ENCODE measurements at places on chromosomes 16 and 17.
A peak's percentile ranks its signal among the peaks of the same experiment; 100 is the strongest.

GRCh38 chr17:31068291-31068690 lies 26.5 kb upstream of the NF1 start:
- no peak for DNase-seq

DNA sequence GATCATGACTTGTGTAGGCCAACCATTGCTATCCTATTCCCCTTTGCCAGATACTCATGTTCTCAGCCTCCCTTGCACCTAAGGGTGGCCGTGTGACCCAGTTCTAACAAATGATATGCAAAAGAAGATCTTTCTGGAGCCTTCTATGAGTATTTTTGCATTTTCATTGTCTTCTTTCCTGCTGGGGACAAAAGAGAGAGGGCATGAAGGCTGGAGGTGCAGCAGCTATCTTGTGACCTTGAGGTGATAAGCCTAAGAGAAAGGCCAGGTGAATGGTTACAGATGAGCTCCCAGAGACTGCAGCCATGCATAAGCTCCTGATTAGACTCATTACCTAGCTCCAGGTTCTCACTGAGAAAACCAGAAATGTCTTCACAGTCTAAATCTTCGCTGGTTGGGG lies 38.8 kb upstream of the PRKCB start:
- DNase-seq, result no peak

- peak; percentile 71 for DNase-seq
Measured at GRCh38 chr17:64420143-64420670, 28.7 kb upstream of the MILR1 start.

- DNase-seq, result no peak
Measured at GRCh38 chr17:55605705-55606487, 94.6 kb upstream of the SMIM36 start.

DNA sequence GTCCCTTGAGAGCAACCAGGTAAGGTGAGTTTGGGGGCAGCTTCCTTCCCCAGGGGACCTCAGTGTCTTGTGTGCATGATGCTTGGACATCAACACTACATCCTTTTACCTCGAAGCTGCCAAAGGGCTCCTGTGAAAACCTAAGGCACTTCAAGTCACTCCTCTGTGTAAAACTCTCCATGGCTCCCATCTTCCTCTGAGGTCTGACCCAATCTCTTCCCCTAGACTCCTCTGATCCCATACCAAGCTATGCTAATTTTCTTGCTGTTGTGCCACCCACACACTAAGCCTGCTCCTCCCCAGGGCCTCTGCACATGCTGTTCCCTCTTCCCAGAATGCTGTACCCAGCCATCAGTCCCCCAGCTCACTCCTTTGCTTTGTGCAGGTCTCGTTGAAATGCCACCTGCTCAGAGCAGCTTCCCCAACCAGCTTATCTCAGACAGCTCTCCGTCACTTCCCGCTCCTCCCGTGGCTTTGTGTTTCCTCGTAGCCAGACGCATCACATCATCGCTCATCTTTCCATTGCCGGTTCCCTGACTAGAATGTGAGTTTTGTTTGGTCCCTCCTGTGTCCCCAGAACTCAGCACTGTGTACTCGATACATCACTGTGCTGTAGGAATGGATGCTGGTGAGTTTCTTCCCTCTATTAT lies 78.4 kb downstream of the CNGB1 start:
- DNase-seq, result no peak

DNA sequence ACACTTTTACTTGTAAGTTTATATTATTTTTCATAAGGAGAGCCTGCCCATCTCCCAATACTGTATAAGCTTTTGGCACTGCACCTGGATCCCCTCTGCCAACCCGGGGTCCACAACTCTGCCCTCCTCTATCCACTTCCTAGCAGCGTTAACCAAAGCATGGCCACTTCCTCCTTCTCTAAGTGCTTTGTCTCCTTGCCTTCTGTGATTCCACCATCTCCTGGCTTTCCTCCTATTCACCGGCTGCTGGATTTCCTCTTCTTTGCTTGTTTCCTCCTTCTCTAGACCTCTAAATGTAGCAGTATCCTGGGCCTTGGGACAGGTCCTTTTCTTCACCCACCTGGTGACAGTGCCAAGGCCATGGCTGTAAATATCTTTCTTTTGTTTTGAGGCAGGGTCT lies 20.0 kb upstream of the WFIKKN2 start:
- DNase-seq, result no peak

DNA sequence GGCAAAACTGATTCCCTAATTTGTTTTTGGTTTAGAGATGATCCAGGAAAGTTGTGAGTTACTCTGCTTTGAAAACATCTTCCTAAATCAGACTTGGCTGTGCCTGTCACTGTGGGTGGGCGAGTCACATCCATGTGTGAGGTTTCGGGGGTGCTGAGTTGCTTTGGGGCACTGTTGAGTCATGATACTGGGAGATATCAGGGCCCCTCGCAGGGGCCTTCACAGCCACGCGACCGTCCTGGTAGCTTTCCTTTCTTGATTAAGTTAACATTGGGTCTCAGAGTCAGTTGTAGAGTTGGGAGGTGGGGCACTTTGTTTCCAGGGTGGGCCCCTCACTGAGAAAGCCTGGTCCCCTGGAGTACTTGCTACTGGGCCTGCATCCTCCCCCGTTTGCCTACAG lies 58.3 kb upstream of the LGALS9 start:
- no peak for DNase-seq

GRCh38 chr17:32658470-32659418 lies 172.0 kb downstream of the CDK5R1 start:
- no peak for DNase-seq

GRCh38 chr16:53261276-53261675 lies 173.0 kb upstream of the RBL2 start:
- no peak for DNase-seq

DNA sequence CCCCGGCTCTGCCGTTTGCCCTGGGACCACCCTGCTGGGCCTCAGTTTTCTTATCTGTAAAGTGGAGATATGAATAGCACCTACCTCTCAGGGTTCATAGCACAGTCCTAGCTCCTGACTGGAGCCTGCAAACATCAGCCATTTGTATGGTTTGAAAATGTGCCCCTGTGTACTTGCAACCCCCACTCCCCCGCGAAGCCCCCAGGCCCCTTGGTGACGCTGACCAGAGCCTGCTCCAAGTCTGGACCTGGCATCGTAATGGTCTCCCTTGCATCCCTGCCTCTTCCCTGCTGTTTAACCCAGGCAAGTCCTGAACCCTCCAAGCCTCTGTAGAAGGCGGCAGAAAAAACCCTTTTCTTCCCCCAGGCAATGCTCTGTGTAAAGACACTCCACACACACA lies 128.0 kb downstream of the IRF8 start:
- no peak for DNase-seq

DNA sequence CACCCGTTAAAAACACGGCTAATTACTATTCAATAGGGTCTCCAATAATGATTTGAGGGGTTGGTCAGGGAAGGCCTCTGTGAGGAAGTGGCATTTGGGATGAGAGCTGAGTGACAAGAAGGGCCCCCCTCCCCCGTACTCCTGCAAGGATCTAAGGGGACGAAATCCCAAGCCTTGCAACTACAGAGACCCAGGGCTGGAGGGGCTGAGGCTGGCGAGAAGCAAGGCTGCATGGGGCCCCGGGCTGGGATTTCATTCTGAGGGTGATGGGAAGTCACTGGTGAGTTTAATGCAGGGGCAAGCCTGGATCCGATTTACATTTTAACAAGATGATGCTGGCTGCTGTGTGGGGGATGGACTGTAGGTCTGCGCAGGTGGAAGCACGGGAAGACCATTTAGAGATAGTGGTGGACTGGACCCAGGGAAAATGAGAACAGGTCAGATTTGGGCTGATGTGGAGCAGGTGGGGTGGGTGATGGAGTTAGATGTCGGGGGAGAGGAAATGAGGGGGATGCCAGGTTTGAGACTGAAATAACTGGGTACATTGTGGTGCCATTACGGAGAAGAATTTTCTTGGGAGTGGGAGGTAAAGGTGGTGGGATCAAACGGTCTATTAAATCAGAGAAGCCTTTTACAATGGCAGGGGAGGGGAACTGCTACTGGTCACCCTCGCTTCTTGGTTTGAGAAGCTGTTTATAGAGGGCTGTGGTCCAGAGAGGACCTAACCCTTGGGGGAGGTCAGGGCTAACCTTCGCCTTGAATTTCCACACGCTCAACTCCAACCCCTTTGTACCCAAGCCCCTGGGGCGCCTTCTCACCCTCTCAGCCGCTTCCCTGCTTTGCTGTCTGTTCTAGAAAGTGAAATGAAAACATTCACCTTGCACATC lies 932 bp upstream of the MYBBP1A start:
- no peak for DNase-seq

- no peak for DNase-seq
Measured at GRCh38 chr16:51674615-51675014, 523.5 kb upstream of the SALL1 start.

GRCh38 chr17:57941384-57942370 lies 13.5 kb downstream of the CUEDC1 start:
- DNase-seq, result no peak

DNA sequence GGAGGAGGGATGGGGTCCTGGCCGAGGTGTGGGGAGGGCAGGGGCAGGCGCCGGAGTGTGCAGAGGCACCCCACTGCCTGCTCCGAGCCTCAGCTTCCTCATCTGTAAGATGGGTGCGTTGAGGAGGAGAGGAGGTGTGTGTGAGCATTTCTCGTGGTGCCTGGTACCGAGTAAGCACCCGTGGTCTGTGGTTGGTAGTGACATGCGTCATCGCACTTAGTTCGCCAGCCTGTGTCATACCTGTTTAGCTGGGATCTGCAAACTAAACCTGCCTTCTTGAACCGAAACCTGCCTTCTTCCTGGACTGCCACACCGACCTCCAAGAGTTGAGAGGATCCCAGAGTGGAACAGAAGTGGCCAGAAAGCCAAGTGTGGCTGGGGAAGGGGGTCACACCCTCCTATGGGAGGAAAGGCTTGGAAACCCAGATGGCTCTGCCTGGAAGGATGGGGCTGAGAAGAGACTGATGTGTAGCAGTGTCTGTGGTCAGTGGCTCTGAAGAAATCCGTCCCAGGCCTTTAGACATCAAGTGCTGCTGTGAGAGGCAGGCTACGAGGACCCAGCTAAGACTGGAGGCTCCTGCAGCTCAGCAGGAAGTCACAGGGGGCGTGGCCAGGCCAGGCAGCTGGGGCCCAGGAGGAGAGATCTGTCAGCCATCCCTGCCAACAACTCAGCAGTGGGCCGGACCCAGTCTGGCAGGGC lies 162.6 kb upstream of the PLCG2 start:
- no peak for DNase-seq

GRCh38 chr16:11536104-11536866 lies 50.4 kb downstream of the LITAF start:
- no peak for DNase-seq

DNA sequence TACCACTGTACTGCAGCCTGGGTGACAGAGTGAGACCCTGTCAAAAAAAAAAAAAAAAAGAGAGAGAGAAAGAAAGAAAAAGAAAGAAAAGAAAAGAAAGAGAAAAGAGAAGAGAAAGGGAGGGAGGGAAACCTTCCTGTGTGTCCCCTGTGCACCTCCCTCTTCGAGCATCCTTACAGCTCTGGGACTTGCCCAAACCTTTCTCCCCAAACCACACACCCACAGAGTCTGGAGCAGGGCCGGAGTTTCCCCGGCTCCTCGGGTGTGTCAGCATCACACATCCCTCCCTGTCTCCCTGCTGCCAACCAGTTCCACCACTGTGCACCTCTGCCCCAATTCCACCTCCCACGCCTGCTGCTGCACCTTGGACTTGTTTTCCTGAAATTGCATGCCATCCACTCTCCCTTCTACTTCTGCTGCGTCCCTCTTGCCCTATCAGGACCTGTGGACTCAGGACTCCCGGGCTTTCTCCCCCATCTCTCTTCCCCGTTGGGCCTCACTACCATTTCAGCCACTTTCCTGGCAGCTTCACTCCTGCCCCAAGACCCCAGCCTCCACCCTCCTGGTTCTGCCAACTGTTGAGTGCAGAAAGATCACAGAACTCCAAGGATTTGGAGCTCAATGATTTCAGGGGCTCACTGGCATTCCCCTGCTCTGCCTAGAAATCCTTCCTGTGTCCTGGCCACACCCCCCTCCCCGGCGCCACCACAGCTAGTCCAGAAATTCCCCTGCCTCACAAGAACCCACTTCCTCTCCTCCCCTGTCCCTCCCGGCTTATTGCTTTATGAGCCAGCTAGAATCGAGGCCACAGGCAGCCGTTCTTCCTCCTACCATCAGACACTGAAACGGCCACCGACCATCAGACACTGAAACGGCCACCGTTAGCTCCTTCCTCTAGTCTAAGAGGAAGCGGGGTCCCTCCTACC lies 3.7 kb upstream of the CDK3 start:
- no peak for DNase-seq

DNA sequence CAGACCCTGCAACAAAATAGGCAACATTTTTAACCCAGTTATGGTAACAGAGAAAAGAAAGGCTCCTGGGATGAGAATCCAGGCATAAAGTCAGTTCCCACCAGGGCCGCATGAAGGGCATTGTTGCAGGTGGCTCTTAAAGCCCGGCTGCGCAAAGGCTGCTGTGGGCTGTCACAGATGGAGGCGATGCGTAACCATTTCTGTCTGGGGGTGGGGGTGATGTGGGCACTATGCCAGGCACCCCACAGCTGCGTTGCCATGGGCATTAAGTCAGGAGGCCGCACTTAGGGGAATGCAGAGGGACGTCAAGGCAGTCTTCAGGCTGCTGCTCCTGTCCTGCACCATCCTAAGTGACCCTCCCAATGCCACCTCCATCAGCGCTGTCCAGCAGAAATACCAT lies 228.4 kb downstream of the CPPED1 start:
- no peak for DNase-seq

GRCh38 chr17:8408371-8408770 lies 10.7 kb upstream of the RNF222 start:
- DNase-seq, result no peak

- DNase-seq, result no peak
Measured at GRCh38 chr17:41919165-41919817, 540 bp upstream of the ACLY start.

- DNase-seq, result no peak
Measured at GRCh38 chr17:71872843-71873485, 247.9 kb upstream of the SOX9 start.

DNA sequence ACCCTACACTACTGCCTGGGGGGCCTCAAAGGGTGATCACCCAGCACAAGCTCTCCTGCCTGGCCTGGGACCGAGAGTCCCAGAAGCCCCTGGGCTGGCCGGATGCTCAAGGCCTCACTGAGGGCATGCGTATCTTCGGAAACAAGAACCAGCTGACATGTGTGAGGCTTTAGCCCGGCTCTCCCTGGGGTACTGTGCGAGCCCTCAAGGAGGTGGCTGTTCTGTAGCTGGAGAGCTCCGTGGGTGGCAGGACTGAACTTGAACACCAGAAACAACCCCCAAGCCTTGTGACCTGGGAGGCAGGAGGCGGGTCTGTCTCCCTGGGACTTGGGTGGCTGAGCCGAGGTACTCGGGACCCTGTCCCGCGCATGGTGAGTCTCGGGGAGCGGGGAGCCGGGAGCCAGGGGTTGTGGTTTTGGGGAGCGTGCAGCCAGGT lies 7.0 kb downstream of the DPEP1 start:
- no peak for DNase-seq

DNA sequence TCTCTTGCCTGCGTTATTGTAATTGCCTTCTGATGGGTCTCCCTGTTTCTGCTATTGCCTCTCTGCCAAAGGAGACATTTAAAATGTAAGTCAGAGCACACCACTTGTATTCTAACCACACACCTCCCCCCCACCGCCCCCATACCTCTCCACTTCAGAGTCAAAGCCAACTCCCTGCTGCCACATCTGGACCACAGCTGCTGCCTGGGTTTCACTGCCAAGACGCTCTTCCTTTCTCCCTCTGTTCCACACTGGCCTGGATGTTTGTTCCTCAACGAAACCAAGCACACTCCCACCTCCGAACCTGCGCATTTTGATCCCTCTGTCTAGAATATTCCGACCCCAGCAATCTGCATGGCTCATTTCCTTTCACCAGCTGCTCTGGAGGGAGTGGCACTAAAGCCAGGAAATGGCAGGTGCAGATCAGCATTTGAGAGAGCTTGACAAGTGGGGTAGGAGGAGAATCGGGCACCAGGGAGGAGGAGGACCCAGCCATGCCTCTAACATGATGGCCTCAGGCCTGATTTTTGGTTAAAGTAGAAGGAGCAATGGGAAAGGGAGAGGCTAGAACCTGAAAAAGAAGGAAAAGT lies 92.4 kb upstream of the HS3ST2 start:
- no peak for DNase-seq
